ENCODE measurements at places on chromosomes 7 and 10.

GRCh38 chr7:36131026-36131425 is 22.0 kb upstream of the EEPD1 start:
- DNase-seq: no peak

GRCh38 chr7:153152801-153153422 is 393.4 kb downstream of the ACTR3B start:
- DNase-seq: no peak

DNA sequence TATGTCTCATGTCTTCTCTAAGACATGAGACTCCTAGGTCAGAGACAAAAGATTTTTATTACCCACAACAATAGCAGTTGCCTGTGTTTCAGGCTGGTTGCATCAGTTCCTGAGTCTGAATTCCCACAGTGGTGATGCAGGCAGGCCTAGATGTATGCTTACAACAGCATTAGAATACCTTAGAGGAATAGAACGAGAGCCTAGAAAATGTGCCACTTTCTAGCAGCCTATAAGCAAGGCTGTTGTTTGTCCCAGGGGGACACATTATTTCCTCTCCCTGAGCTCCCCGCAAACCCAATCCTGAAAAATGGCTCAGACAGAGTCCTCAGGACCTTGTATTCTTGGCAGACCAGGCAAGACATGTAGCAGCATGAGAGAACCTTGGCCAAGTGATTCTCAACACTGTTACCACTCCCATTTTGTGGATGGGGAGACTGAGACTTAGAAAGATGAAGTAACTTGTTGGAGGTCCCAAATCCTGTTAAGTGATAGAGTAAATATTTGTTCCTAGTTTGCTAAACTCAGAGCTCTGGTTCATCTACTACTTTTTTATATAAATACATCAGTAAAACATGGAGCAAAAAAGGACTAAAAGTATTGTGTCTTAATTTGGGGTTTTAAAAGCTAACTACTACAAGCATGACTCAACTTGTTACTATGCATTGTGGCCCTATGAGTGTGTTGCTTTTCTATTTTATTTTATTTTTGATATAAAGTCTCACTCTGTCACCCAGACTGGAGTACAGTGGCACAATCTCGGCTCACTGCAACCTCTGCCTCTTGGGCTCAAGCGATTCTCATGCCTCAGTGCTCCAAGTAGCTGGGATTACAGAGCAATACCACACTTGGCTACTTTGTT is 14.2 kb downstream of the VTI1A start:
- DNase-seq: no peak

- DNase-seq: no peak
Measured at GRCh38 chr7:51351661-51352060, 35.1 kb upstream of the COBL start.

Measured in CD4-positive, CD25-positive, alpha-beta regulatory T cell (primary cell).